Stimulated activated CD4-positive, alpha-beta T cell treated with anti-CD3 and anti-CD28 coated beads, Interleukin-1b, Interleukin-23, amount 100 ng/mL, for 48 hours (primary cell): ENCODE measurements at places on chromosomes 4 and X.

- DNase-seq: no peak
These were observed 8.0 kb upstream of the ARSJ start for GRCh38 chr4:113987382-113987941.

GRCh38 chr4:176217510-176217909, 22.1 kb upstream of the SPATA4 start:
- DNase-seq: no peak

DNA sequence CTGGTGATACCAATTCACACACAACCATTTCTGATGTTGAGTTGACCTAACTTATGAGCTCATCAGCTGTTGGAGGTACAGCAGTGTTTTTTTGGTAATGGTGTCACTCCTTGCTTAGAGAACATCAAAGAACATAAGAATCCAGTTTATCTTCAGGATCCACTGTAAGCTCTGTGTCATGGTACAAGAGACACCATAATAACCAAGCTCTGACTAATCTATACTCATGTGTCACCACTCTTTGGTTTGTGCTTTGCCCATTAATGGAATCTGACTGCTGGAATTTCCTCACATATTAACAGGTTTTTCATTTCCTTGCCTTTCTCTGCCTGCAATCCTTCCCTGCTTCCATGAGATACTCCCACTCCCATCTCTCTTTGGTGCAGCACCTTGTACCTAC, 735.1 kb upstream of the LCORL start:
- DNase-seq: no peak

DNA sequence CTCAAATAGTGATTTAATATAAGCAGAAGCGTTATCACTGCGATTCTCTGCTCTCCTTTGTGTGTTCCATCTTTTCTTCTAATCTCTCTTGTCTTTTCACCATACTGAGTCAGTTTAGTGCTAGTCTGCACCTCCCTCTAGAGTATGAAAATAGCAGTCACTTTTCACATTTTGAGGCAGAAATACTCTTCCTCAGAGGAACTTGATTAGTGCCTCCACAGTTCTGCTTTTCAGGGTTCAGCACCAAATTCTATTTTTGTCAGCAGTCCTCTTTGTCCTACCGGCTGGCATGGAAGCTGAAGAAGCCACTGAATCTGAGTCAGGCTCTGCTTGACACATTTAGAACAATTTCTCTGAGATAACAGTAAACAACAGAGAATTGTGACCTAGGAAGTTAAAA, 49.7 kb upstream of the ANKRD17 start:
- DNase-seq: no peak

DNA sequence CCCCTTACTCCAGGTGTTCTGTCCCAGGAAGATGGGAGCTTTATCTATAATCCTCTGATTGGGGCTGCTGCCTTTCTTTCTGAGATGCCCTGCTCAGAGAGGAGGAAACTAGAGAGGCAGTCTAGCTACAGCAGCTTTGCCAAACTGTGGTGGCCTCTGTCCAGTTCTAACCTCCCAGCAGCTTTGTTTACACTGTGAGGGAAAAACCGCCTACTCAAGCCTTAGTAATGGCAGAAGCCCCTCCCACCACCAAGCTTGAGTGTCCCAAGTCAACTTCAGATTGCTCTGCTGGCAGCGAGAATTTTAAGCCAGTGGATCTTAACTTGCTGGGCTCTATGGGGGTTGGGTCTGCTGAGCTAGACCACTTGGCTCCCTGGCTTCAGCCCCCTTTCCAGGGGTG, 394.9 kb upstream of the PABPC5 start:
- DNase-seq: no peak

DNA sequence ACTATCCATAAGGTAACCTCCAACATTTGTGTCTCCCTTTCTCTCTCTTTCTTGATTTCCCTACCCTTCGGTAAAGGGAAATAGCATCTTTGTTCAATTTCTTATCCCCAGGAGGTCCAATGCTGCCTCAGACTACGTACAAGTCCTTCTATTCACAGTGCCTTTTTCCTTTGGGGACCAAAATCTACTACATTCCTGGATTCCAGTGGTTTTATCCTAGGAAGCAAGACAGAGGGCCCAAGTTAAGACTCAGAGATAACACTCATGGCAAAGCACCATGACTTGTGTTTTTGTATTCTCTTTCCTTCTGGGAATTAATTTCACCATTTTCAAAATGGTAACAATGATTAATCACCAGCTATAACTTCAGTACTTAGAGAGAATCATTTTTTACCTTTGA, 10.6 kb downstream of the G3BP2 start:
- no peak for DNase-seq

GRCh38 chr4:845233-845835, 19.4 kb upstream of the CPLX1 start:
- DNase-seq: no peak

- peak; percentile 33 for DNase-seq
These were observed at the start of gene TRPC3 for GRCh38 chr4:121951521-121952110. Gene TRPC3, minus strand, starts transcription at chr4:121952060. Its CDS starts 380 bp downstream, at chr4:121951680.

DNA sequence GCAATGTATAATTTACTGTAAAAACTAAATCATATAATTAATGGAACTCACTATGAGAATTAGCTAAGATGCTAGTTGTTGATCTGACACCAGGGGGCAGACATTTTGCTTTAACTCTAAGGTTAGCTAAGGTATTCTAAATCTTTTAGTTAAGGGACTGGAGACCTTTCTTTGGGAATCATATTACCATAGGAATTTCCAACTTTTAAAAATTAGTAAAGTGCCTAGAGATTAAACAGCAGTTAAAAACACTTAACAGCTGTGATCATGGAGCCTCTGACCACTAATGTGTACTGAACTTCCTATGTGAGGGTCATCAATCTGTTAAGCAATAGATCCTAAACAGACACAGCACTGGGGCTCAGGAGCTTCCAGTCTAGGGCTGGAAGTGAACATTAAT, 226.6 kb downstream of the NSUN7 start:
- DNase-seq: no peak

DNA sequence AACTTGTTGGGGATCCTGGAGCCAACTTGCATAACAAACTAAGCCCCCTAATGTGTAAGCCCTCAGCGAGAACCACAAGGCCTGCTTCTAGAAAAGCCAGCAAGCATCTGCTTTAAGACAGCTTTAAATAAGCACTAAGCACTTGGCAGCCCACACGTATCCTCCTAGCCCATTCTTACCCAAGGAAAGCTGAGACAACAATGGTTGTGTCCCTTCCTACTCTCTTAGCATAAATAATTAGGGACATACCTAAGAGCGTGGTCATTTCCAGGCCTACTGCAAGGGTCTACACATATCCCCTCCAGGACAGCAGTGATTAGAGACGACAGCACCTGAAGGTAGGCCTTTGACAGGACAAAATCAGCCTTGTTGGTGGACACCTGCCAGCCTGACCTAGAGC, 322.8 kb upstream of the PPARGC1A start:
- no peak for DNase-seq

- no peak for DNase-seq
These were observed at the start of gene LRRC66 for GRCh38 chr4:52019936-52020657. Gene LRRC66, minus strand, starts transcription at chr4:52020363. Its CDS starts 2,750 bp downstream, at chr4:52017613.
